ENCODE measurements at places on chromosomes 7 and 10.

DNA sequence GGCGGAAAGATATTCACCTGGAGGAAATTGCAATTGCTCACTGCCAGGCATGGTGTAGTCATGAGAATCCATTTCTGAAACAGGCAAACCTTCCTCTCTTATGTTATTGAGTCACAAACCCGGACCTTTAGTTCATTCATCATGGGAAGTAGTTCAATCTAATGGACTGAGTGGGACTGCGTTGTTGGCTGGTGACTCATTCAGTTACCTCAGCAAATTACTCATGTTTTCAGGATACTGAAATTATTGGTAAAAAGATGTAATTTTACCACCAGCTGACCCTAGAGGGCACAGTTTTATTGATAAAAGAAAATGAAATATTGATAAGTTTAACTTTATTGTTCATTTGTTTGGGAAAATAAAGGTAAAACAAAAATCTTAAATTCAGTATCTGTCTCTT lies 1194.4 kb upstream of the SORCS1 start:
- no peak for DNase-seq

GRCh38 chr7:155709453-155709852 lies 65.0 kb downstream of the RBM33 start:
- no peak for DNase-seq

DNA sequence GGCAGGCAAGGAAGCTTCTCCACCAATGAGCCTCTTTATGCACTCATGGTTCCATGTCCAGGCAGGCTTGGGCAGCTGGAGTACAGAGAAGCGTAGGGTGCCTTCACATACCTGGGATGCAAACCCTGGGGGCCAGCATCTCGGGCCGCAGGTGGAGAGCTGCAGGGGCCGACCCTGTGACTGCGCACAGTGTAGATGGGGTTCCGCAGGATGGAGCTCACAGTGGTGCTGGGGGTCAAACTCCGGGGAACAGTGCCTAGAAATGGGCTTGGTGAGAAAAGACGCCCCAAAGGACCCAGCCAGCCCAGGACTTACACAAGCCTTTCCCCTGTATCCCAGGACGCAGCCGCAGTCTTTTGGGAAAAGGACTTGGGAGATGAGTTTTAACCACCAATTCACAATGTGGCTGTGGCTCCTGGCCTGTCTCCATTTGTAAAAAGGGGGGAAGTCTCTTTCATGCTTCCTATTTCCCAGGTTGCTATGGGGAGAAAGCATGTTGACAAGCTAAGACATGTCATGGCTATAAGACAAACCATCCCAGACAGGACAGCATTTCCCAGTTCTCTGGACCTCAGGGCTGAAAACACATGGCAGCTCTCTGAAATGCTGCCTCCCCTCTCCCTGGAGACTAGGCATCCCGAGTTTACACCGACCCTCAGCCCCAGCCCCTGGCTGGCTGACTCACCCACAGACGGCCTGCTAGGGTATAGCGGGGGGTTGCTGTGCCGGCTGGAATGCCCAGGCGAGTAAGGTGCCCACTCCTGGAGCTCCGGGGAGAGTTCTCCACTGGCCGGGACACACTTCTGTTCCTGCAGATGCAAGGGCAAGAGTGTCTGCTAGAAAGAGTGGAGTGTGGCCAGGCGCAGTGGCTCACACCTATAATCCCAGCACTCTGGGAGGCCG lies 107.1 kb downstream of the DLG5 start:
- no peak for DNase-seq

- DNase-seq, result no peak
These were observed 269.1 kb downstream of the SUGCT start for GRCh38 chr7:40403703-40404476.

- DNase-seq, result peak; percentile 99
These were observed at the start of gene IFRD1 for GRCh38 chr7:112449902-112450806. IFRD1 (plus strand) TSS chr7:112450460; CDS start chr7:112450689, 229 bp downstream.

DNA sequence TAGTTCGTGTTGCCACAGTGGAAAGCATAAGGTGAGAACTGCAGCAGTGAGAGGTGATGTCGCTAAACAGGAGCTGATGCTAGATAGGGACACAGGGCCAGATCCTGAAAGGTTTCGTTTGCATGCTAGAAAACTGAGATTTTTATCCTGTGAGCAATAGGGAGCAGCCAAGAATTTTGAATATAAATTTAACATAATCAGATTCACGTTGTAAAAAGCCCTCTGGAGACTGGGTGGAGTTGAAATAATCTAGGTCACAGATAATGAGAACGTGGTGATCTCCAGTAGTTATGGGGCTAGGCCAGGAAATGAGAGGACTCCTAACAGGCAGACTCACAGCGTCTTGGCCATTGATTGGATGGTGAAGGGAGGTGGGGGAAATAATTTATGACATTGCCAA lies 92.1 kb upstream of the IMMP2L start:
- no peak for DNase-seq

- no peak for DNase-seq
These were observed 535.6 kb upstream of the GHITM start for GRCh38 chr10:83603708-83604107.

- DNase-seq, result no peak
These were observed 157.4 kb upstream of the MAGI2 start for GRCh38 chr7:79610748-79611304.

DNA sequence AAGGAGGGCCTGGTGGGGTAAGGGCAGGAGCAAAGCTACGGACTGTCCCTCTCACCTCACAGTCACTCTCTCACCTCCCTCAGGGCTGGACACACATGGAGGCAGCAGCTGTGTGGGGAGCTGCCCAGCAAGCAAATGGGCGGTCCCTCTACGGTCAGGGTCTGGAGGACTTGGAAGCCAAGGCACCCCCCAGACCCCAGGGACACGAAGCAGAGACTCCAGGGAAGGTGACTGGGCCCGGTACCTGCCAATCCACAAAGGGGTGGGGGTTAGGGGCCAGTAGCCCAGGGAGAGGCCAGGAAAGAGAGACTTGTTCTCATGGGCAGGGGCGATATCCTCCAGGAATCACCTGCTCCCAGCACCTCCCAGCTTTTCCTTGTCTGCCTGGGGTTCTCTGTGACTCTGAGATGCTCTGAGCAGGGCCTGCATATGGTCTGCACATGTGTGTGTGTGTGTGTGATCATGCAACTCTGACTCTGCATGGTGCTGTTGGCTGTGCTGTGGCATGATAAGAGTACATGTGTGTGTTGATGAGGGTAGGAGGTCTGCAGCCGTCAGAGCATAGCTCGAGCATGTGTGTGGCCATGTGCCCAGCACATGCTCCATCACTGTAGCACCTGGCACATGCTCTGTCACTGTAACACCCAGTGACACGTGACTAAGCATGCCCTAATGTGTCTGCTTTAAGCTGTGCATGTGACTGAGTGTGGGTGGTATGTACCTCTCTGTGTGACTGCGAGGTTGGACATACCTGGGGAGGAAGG lies 4.6 kb upstream of the LDB3 start:
- no peak for DNase-seq

- no peak for DNase-seq
These were observed 299.6 kb downstream of the INHBA start for GRCh38 chr7:41403291-41403690.

DNA sequence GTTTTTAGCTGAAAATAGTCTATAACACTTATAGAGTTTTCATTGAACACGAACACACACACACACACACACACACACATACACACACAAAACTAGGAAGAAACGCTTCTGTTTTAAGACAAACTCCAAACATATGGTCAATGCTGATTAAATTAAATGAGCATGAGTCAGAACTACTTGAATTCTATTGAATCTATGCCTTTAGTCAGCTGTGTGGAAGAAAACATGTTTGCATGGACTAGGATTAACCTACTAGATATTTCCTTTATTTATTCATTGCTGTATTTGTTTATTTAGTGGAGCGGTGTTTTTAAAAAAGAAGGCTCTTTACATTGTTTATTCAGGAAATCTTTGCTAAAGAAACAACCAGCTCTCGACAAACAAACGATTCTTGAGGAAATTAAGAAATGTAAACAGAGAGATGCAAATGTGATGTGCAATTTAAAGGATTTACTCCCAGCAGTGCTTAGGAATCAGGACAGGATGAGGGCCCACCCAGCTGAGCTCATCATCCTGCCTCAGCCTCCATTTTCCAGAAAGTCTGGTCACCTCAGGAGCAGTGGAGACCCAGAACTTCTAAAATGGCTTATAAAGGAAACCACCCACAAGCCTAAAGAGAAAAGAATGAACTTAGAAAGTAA lies 83.2 kb downstream of the PDE1C start:
- no peak for DNase-seq

GRCh38 chr7:147818317-147818716 lies 772.2 kb upstream of the C7orf33 start:
- no peak for DNase-seq

DNA sequence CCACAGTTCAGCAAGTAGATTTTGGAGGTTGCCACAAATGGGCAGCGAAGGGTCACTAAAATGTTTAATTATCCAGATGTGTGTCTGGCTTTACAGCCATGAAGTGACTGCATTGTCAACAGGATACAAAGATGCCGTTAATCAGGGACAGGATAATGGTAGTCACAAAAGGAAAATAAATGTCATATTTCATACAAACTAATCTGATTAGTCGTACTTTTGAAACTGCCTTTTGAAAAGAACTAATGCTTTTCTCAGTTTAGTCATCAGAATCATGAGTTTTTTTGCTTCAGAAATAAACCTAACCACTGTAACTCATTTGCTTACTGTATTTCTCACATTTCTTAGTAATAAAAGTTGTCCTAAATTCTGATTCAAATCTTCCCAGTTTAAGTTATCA lies 22.2 kb upstream of the WNT16 start:
- no peak for DNase-seq

DNA sequence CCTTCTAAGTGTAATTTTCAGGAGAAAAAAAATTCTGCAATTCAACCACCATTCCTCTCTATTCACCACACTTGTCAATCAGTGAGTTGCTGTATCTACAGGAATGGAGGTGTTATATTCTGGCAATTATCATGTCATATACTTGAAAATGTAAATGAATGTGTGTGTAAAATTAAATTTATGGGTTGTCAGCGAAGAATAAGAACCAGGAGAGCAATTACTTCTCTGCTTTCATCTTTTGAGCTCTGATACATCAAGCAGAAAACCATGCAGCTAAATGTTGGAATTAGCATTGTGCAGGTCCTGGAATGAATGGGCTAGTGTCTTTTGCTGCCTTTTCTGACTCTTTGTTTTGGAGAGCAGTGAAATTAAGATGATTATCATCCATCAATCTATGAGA lies 207.6 kb downstream of the FOXP2 start:
- no peak for DNase-seq

DNA sequence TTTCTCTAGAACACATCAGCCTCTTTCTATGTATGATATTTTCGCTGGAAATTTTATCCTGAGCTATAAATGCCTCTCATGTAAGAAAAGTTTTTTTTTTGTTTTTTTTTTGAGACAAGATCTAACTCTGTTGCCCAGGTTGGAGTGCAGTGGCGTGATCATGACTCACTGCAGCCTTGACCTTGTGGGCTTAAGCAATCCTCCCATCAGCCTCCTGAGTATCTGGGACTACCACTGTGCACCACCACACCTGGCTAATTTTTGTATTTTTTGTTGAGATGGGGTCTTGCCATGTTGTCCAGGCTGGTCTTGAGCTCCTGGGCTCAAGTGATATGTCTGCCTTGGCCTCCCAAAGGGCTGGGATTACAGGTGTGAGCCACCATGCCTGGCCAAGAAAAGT lies 80.4 kb downstream of the ADK start:
- no peak for DNase-seq

DNA sequence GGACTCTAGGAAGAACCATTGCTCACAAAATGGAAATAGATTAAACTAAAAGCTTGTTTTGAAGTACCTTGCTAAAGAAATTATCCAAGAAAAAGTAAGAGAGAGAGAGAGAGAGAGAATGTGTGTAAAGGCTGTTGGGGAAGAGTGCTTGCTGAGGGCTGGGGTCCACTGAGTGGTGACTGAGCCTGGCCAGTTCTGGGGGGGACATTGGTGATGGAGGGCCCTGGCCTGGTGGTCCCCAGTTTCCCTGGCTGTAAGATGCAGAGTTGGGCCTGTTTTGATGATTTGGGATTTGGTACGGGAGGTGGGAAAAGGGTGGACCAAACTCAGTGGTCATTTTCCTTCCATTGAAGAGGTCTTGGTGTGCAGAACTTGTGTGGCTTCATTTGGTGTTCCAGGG lies 880 bp downstream of the RAMP3 start:
- DNase-seq, result no peak

DNA sequence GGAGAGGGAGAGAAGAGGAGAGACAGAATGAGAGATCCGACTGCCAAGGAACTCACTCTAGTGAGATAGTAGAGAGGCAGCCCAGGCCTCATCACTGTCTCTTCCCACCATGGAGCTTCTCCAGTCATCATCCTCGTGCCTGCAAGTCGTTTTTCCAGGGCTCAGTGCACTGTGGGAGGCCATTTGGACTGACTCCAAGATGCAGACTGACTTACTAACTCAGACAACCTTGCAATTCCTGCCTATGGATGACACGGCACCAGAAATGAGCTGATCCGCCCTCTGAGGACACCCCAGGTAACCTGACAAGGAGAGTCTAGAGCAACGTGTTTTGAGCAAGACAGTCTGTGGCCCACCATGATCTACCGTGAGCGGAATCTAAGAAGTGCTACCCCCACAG lies 154.9 kb downstream of the GLI3 start:
- DNase-seq, result no peak

DNA sequence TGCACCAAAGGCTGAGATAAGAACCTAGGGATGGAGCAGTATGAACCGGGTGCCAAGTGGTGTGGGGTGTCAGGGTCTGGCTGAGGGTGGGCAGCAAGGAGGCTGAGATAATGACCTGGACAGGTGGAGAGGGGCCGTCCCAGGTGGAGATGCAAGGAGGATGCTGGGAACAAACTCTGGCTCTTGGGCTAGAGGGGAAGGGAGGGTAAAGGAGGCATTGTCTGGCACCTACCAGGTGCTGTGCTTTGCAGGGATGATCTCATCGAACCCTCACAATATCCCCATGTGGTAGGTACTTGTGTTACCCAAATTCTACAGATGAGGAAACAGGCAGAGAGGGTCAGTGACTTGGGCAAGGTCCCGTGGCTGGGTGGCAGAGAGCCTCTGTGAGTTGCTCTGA lies 19.9 kb upstream of the HOXA13 start:
- no peak for DNase-seq

DNA sequence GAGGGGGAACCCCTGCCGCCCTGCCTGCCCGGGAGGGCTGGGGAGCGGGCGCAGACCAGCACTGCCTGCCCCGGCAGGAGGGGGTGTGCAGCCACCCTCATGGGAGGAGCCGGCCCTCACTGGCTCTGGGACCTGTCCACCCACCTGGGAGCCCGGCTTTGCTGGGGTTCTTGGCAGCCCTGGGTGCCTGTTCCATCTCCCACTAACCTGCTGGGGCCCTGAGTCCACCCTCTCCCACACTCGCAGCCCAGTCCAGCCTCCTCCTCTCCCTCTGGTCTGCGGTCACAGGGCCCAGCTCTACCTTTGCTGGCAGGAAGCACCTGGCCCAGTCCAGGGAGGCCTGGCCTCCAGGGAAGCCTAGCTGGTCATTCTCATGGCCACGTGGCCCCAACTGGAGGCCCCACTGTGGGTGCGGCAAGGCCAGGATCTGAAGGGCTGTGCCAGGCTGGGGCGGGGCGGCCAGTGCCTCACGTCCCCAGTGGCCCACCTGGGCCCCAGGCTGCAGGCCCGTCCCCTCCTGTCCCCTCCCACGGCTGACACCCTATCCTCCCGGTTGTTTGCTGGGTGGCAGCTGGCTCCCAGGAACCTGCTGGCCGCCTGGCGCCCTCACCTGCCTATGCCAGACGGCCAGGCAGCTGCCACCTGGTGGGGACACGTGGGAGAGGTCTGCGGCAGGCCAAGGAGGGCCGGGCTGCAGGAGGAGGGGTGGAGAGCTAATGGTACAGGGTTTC lies at the start of gene TMEM184A:
TSS of gene TMEM184A (minus strand) at position 393 of the 731 bp plus-strand sequence. CDS start 721 bp downstream, outside the sequence.
- DNase-seq, result no peak

- no peak for DNase-seq
These were observed 5.0 kb upstream of the AHR start for GRCh38 chr7:17293481-17293880.
